ENCODE measurements at places on chromosomes 1 and 21. TPM values are rescaled to one million over a fixed set of nuclear protein-coding genes. Genes with fewer than 3 reads are reported as not detected.
A peak's percentile ranks its signal among the peaks of the same experiment; 100 is the strongest.

STYXL2 gene
- not detected for total RNA-seq

DNA sequence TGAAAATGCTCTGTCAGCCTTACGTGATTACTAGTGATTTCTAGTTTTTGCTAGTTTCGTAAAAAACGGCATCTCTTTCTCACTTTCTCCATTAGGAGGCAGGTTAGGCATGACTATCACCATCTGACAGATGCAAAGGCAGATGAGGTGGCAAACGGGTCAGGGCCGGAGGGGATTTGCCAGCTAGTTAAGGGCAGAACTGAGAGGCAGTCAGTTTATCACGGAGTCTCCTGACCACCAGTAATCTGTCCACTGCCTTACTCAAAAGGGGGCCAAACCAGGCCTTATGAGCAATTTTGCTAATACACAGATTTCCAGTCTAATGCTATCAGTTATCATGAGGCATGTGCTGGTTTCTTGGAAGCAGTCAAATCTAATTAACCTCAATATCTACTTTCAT lies 159.3 kb downstream of the TSEN15 start:
- no peak overlapping the region for H3K4me3 ChIP-seq
- H3K36me3 ChIP-seq: no peaks in the 10 kb centered on the region
- no peaks in the 10 kb centered on the region for H3K27me3 ChIP-seq

GRCh38 chr1:218048828-218049420 lies 236.2 kb upstream of the RRP15 start:
- no peaks in the 10 kb centered on the region for H3K4me1 ChIP-seq
- H3K27me3 ChIP-seq: no peaks in the 10 kb centered on the region
- no peak for DNase-seq
- no peaks in the 10 kb centered on the region for H3K36me3 ChIP-seq

MXRA8 gene
- total RNA-seq: 4.9 TPM

DNA sequence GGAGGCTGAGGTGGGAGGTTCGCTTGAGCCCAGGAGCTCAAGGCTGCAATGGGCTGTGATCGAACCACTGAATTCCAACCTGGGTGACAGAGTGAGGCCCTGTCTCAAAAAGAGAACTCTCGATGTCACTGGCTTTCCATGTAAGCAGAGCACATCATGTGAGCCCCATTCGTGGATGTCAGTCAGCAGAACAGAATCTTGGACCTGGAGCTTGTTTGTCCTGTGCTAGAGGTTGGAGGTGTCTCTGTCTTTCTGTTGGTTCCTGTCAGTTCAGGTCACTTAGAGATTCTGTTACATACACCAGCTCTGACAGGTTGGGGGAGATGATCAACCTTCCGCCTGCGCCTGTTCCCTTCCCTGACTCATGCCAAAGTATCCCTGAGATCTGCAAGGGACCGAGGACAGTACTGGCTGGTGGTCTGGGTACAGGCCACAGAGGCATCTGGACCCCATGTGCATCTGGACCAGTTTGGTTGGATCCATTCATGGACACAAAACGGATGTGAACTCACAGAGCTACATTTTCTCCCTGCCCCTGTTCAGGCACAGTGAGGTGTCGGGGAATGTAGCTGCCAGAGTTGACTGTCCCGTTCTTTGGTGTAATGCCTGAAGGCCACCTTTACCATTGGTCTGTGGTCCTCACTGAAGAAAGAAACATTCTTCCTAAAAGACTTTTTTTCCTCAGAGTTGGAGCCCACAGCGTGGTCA lies 10.0 kb downstream of the ARF1 start:
- H3K4me3 ChIP-seq: no peak overlapping the region
- no peak for DNase-seq
- peaks cover 11% of the 10 kb centered on the region for H3K4me1 ChIP-seq
- no peak overlapping the region for H3K27ac ChIP-seq

SHISA4 gene
- total RNA-seq: 3.0 TPM

DNA sequence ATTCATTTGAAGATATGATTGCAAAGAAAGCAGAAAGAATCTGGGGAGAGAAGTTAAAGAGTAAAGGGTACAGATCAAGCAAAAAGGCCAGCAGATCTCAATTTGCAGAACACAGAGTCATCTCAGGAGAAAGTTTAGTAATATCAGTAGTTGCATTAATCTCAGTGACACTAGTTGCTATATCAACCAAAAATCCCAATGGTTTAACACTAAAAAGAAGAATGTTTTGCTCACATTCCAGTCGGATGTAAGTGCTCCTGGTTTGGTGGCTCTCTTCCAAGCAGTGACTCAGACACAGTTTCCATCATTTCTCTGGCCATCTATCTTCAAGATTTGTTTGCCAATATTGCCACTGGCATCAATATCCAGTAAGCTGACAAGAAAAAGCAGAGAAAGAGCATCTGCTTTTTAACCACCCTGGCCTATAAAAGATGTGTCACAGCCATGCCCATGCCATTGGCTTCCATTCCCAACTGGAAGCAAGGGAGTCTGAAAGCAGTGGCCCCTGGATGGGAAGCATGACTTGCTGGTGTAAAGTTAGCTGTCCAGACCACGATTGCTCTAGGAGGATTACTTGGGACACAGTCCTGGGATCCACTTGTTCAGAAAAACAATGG lies 45.5 kb upstream of the AIM2 start:
- no peaks in the 10 kb centered on the region for H3K27me3 ChIP-seq
- no peak overlapping the region for H3K4me3 ChIP-seq
- no peak overlapping the region for H3K27ac ChIP-seq
- no peaks in the 10 kb centered on the region for H3K36me3 ChIP-seq

DYRK3 gene
- 0.16 TPM for total RNA-seq

CELF3 gene
- total RNA-seq: 1.1 TPM

DNA sequence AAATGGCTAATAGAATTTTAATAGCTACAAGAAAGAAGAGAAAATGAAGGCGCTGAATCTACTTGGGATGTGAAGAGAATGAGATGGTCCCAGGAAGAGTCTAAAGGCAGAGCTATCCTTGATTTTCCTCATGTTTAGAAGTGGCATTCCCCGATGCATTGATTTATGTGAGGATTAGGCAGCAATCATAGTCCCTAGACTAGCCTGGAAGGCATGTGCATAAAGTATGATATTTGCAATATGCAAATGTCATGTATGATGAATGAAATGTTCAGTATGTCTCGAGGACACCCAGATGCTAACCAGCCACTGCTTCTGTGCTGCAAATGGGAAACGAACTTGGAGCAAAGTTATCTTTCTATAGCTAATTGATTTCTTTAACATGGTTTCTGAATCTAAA lies 641.5 kb upstream of the PLXNA2 start:
- H3K4me3 ChIP-seq: no peak overlapping the region
- no peaks in the 10 kb centered on the region for H3K27me3 ChIP-seq
- H3K36me3 ChIP-seq: no peaks in the 10 kb centered on the region
- no peak for DNase-seq

DNA sequence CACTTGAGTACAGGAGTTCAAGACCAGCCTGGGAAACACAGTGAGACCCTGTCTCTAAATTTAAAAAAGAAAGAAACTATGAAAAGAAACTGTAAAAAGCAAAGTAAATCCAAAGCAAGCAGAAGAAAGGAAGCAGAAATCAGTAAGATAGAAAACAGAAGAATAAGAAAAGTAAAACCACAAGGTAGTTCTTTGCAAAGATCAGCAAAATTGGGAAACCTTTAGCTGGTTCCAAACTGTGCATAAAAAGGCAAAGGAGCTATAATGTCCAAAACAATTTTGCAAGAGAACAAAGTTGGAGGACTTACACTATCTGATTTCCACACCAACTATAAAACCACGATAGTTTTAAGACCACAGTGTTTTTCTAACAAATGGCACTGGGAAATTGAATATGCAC lies 218.8 kb downstream of the RPS6KC1 start:
- no peak for DNase-seq
- H3K4me3 ChIP-seq: no peak overlapping the region
- no peaks in the 10 kb centered on the region for H3K27me3 ChIP-seq
- no peaks in the 10 kb centered on the region for H3K36me3 ChIP-seq
- no peaks in the 10 kb centered on the region for H3K4me1 ChIP-seq

GRCh38 chr1:154448331-154448811 lies 43.2 kb downstream of the IL6R start:
- no peak overlapping the region for H3K27ac ChIP-seq
- no peak for DNase-seq

- H3K4me1 ChIP-seq: peaks cover 10% of the 10 kb centered on the region
- H3K36me3 ChIP-seq: no peaks in the 10 kb centered on the region
- DNase-seq: no peak
- H3K27ac ChIP-seq: no peak overlapping the region
- peaks cover 8% of the 10 kb centered on the region for H3K27me3 ChIP-seq
- H3K4me3 ChIP-seq: no peak overlapping the region
Measured at GRCh38 chr1:201537028-201537427, 1.9 kb upstream of the NAV1 start.

DNA sequence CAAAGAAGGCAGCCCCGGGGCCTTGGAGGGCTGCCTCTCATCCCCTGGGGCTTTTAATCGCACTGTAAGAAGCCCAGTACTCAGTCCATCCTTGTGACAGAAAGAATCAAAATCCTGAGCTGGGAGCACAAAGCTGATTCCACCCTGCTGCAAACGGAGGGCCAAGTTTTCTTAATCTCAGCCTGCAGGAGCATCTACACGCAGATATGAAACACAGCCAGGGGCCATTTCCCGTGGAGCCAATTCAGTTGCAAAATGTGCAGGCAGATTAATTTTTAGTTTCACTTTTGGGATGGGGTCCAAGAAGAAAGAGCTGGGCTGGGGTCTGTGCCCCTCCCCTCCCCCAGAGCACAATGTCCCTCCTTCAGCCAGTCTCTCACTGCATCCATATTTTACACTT lies 4.4 kb downstream of the LYPD8 start:
- no peaks in the 10 kb centered on the region for H3K4me1 ChIP-seq
- H3K27me3 ChIP-seq: no peaks in the 10 kb centered on the region
- no peaks in the 10 kb centered on the region for H3K36me3 ChIP-seq
- no peak for DNase-seq

DNA sequence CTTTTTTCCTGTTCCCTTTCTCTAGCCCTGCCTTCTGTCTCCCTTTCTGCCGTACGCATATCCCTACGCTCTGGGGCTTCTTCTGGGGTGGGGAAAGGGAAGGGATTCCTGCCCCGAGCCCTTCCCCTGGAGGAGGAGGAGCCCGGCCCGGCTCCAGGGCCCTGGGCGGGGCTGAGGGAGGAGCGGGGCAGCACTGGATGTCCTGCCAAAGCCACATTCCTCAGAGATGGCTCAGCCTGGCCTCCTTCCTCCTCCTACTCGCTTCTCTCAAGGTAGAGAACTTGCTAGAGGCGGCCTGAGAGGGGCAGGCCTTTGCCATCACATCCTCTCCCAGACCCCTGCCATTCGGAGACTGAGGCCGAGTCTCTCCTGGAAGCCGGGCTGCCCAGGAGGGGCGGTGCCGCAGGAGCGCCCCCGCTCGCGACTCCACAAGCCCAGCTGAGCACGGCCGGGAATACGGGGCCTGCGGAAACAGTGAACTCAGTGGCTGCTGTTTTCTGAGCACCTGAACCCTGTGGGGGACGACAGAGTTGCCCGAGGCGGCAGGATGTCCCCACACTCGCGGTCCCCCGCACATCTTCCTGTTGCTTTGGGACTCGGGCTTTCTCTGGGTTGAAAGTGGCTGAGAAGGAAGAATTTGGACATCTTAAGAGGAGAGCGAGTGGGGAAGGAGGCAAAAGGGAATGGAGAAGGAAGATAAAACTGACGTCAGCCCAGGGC lies 12.2 kb downstream of the ADAMTSL4 start:
- no peaks in the 10 kb centered on the region for H3K36me3 ChIP-seq
- H3K4me1 ChIP-seq: peaks cover 29% of the 10 kb centered on the region
- H3K4me3 ChIP-seq: peak overlapping the region; percentile 46
- peak overlapping the region; percentile 95 for H3K27ac ChIP-seq
- DNase-seq: peak; percentile 97

NGF gene
- total RNA-seq: not detected

CFHR2 gene
- not detected for total RNA-seq

- no peak for DNase-seq
- H3K36me3 ChIP-seq: no peaks in the 10 kb centered on the region
- H3K4me1 ChIP-seq: peaks cover 71% of the 10 kb centered on the region
- H3K27me3 ChIP-seq: no peaks in the 10 kb centered on the region
- H3K4me3 ChIP-seq: no peak overlapping the region
Measured at GRCh38 chr1:21919520-21919919, 17.6 kb downstream of the HSPG2 start.

DNA sequence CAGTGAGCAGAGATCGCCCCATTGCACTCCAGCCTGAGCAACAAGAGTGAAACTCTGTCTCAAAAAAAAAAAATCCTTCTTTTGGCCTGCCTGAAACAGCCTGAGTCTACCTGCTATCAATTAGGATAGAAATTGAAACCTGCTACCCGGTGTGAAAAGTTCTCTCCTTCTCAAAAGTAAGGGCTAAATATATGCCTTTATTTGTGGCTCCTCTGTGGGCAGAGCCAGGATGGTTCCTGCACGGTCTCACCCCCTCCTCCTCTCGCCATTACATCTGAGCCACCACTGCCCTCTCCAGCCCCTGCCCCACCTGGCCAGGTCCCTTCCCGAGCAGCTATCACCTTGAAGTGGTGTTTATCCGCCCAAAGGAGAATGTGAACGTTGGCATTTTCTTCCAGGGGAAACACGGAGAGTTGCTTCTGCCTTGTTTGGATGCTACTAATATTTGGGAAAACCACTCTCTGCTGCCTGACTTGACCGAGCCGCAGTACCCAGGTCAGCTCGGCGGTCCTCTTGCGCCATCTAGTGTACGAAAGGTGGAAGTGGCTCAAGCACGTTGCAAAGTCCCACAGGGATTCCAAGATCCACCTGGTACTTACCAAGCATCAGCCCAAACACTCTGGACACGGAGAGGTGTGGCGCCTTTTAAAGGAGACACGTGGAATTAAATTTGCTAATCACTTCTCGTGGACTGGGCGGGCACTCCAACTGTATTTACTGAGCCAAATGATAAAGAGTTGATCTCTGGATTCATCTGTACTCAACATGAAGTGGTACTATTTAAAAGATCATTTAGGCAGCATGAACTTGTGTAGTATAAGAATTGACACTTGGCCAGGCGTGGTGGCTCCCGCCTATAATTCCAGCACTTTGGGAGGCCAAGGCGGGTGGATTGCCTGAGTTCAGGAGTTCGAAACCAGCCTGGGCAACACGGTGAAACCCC lies 31.9 kb downstream of the SETD4 start:
- H3K4me1 ChIP-seq: peaks cover 18% of the 10 kb centered on the region
- no peaks in the 10 kb centered on the region for H3K36me3 ChIP-seq

GRCh38 chr1:20160034-20160433 lies 20.9 kb downstream of the PLA2G2F start:
- H3K27ac ChIP-seq: no peak overlapping the region
- no peaks in the 10 kb centered on the region for H3K4me1 ChIP-seq
- no peaks in the 10 kb centered on the region for H3K36me3 ChIP-seq
- no peaks in the 10 kb centered on the region for H3K27me3 ChIP-seq

PLEKHA6 gene
- 21.8 TPM for total RNA-seq

LCE1A gene
- total RNA-seq: not detected

- no peak overlapping the region for H3K4me3 ChIP-seq
- H3K27me3 ChIP-seq: no peaks in the 10 kb centered on the region
- no peak overlapping the region for H3K27ac ChIP-seq
- no peak for DNase-seq
Measured at GRCh38 chr1:90821788-90822359, 104.8 kb upstream of the BARHL2 start.

- DNase-seq: peak; percentile 74
- no peaks in the 10 kb centered on the region for H3K4me1 ChIP-seq
- H3K4me3 ChIP-seq: no peak overlapping the region
- H3K27ac ChIP-seq: no peak overlapping the region
- H3K27me3 ChIP-seq: no peaks in the 10 kb centered on the region
- H3K36me3 ChIP-seq: peaks cover 3% of the 10 kb centered on the region
Measured at GRCh38 chr1:209850342-209850979, 22.7 kb downstream of the UTP25 start.

- no peaks in the 10 kb centered on the region for H3K36me3 ChIP-seq
- H3K4me1 ChIP-seq: peaks cover 38% of the 10 kb centered on the region
- H3K27me3 ChIP-seq: no peaks in the 10 kb centered on the region
- no peak overlapping the region for H3K4me3 ChIP-seq
Measured at GRCh38 chr1:51569284-51570062, 47.4 kb upstream of the OSBPL9 start.

WDR26 gene
- 58.6 TPM for total RNA-seq

Measured in Caco-2 (cell line).